ENCODE measurements at places on chromosomes 1 and 21. TPM values are rescaled to one million over a fixed set of nuclear protein-coding genes. Genes with fewer than 3 reads are reported as not detected.

Gene LCE1F
- not detected for total RNA-seq

- DNase-seq: no peak
These were observed 13.0 kb upstream of the SAMSN1 start for GRCh38 chr21:14559102-14559501.

Gene SIPA1L2
- 0.16 TPM for total RNA-seq

Gene FAM167B
- total RNA-seq: 1.7 TPM

- DNase-seq: no peak
These were observed 5.9 kb upstream of the TFF2 start for GRCh38 chr21:42356650-42357049.

Data from naive thymus-derived CD8-positive, alpha-beta T cell (primary cell).